Osteoblast (primary cell): ENCODE measurements at places on chromosomes 4 and X. TPM values are rescaled to one million over a fixed set of nuclear protein-coding genes. Genes with fewer than 3 reads are reported as not detected.

DNA sequence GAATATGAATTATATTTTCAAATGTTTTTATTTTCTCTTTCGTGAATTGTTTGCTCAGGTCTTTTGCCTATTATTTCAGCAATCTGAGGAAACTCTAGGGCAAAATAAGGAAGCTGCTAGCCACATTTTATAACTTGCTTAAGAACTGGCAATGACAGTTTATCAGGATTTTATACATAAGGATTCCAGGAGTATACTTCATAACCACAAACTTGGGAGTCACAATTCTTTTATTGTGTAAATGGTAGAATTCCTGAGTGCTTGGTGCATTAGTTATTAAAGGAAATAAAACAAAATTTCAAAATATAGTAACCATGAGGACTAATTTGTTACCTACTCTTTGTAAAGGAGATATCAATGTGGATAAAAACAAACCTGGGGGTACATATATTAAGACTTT lies 54.4 kb downstream of the PALLD start:
- DNase-seq, result peak; percentile 93
- peaks cover 32% of the 10 kb centered on the region for H3K4me1 ChIP-seq
- no peaks in the 10 kb centered on the region for H3K36me3 ChIP-seq
- H3K4me3 ChIP-seq, result no peak overlapping the region
- no peaks in the 10 kb centered on the region for H3K27me3 ChIP-seq

- peak; percentile 60 for DNase-seq
- H3K27me3 ChIP-seq, result no peaks in the 10 kb centered on the region
- peak overlapping the region; percentile 70 for H3K4me3 ChIP-seq
These were observed 27.4 kb upstream of the TMPRSS11B start for GRCh38 chr4:68272860-68273259.

DNA sequence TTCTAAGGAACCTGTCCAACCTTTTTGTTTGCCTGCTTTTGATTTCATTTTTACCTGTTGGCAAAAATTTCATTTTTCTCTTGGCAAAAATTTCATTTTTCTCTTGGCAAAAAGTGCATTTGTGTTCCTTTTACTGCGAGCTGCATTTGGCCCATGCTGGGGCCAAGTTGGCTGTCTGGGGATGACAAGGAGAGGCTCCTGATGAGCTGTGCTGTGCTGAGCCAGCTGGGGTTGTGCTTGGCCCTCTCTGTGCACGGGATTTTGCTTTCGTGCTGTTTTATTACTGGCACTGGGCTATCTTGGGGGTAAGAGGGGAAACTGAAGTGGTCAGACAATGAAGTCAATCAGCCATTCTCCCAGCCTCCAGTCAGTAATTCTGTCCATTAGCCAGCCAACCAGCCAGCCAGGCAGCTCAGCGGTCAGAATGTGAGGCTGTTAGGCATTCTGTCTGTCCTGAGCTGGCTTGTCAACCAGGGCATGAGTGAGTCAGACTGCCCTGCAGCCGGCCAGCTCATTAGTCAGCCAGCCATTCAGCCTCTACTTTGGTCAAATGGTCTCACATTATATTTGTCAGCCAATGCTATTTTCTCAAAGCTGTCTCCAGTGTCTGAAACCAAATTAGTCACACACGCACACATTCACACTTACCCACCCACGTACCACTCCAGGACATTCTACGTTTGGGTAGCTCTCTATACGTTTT lies 56.9 kb upstream of the PRPS1 start:
- H3K4me3 ChIP-seq, result no peak overlapping the region
- H3K4me1 ChIP-seq, result peaks cover 31% of the 10 kb centered on the region
- DNase-seq, result peak; percentile 90
- peak overlapping the region; percentile 82 for H3K27ac ChIP-seq
- H3K27me3 ChIP-seq, result peaks cover under 1% of the 10 kb centered on the region

- H3K4me3 ChIP-seq, result no peak overlapping the region
- peak overlapping the region; percentile 31 for H3K27ac ChIP-seq
- H3K36me3 ChIP-seq, result no peaks in the 10 kb centered on the region
- no peak for DNase-seq
These were observed 71.8 kb downstream of the SUPT20HL2 start for GRCh38 chrX:24241822-24242648.

The XK gene
- total RNA-seq, result under 0.01 TPM in 2 replicates
